Endothelial cell (in vitro differentiated cells): ENCODE measurements at places on chromosomes 7 and 10. TPM values are rescaled to one million over a fixed set of nuclear protein-coding genes. Genes with fewer than 3 reads are reported as not detected.

DNA sequence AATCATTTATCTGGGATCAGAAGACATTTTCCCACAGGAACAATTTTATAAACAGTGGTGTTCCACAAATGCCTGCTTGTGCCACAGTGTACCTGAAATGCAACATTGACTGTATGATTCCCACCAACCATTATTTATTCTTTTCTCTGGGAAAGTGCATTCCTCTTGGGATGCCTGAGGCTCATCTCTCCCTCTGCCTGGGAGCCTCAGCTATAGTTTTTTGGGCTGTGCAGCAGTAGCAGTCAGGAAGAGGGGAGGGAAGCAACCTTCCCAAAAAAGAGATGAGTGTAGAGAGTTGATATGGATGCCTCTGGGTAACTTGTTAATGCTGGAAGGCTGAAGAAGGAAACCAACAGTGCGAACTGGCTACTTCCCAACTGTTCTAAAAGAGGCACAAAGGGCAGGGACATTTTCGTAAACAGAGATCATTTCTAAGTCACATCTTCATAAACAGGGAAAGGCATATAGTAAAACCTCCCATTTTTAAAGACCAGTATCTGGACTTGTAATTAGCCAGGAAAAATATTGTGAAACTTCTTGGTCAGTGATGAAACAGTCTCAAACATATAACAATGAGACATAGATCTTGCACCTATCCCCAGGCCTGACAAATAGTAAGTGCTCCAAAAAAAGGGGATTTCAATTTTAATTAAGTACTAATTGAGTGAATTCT is 1.4 kb upstream of the CALD1 start:
- H3K4me3 ChIP-seq, result no peak overlapping the region
- H3K27ac ChIP-seq, result peak overlapping the region; percentile 95
- no peak for DNase-seq
- H3K36me3 ChIP-seq, result peaks cover 11% of the 10 kb centered on the region

Gene TMEM184A
- total RNA-seq, result 0.21 TPM

DNA sequence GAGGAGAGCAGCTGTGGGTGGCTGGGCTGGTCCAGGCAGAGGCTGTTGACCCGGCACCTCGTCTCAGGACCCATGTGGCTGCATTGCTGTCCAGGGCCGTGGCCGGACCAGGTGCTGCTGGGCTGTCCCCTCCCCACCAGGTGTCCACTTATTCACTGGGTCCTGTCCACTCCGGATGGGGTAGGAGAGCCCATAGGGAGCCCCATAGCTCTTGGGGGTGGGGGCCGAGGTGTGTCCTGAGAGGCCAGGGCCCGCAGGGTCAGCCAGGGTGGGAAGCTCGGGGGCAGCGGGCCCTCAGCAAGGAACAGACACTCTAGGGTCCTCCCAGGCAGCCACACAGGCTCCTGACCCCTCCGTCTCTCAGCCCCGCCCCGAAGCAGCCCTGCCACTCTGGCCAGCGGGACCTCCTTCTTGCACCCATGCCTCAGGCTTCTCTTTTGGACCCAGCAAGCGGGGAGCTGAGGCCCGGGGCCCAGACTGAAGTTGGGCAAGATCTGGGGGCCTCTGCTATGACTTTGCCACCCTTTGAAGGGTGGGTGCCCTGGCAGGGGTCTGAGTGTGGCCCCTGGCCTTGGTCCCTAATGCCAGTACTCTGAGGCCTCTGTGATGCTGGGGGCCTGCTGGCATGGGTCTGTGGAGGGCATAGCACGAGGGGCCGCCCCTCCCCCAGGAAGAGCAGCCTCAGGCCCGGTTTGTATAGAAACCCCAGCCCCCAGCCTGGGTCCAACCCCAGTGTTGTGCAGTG is 86.4 kb downstream of the NKX6-2 start:
- H3K27ac ChIP-seq, result no peak overlapping the region
- no peak overlapping the region for H3K4me3 ChIP-seq
- no peak for DNase-seq
- H3K36me3 ChIP-seq, result peaks cover 18% of the 10 kb centered on the region
- H3K27me3 ChIP-seq, result peaks cover 8% of the 10 kb centered on the region

DNA sequence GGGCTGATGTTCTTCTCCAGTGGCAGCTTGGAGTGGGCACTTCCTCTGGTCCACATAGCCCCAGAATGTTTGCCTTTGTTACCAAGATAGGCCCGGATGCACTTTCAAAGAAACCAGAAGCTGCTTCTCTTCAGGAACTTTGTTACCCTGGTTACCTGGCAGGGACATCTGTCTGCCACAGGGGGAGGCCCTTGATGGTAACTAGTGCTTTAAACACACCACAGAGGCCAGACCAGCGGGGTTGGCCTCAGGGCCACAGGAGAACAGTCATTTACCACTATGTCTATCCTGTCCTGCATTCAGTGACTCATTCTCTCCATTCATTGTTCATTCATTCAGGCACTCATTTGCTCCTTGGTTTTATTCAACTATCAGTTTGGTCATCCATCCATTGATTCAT is 11.9 kb upstream of the PLEKHA1 start:
- H3K36me3 ChIP-seq, result no peaks in the 10 kb centered on the region
- peaks cover 4% of the 10 kb centered on the region for H3K27me3 ChIP-seq
- no peak overlapping the region for H3K4me3 ChIP-seq
- H3K27ac ChIP-seq, result no peak overlapping the region
- no peak for DNase-seq

DNA sequence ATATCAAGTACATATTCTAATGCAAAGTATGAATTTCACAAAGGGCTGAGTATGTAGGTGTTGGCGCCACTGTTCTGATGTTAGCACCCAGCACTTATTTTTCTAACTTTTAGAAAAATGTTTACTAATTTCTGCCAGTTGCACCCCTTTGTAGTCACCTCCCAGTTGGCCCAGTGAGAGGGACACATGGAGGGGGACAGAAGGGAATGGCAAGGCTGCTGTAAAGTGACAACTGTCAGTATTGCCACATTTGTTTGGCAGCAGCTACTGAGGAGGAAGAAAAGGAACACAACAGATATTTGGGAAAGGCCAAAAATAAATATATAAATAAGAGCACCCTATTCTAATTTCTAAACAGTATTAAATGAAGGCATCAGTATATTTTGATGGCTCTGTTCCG is 57.3 kb downstream of the ANK3 start:
- H3K4me3 ChIP-seq, result no peak overlapping the region
- H3K27ac ChIP-seq, result no peak overlapping the region
- no peak for DNase-seq
- no peaks in the 10 kb centered on the region for H3K36me3 ChIP-seq

DNA sequence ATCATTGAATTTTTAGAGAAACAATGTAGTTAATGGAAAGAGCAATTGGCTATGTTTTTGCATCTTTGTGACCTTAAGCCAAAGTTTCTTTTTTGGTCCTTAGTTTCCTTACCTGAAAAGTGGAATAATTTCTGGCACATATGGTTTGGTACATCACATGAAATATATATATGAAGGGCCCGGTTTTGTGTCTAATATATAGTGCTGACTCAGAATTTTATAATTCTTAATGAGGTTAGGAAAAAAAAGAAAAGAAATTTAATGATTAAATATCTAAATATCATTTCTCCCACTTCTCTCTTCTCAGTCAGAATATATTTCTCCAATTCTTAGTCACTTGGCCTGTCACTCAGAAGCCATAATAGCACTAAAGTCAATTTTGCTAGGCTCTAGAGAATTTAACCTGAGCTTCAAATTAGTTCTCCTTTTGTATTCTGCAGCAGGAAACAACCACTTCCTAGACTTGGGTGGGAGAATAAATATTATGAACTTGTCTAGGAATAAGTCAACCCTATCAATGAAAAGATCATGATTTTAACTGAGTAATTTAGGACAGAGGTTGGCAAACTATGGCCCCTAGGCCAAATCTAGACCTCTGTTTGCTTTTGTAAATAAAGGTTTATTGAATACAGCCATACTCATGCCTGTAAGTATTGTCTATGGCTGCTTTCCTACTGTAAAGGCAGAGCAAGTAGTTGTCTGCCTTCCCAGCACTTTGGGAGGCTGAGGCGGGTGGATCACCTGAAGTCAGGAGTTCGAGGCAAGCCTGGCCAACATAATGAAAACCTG is 34.6 kb downstream of the PPP1R9A start:
- DNase-seq, result no peak
- no peak overlapping the region for H3K4me3 ChIP-seq
- no peak overlapping the region for H3K27ac ChIP-seq
- H3K36me3 ChIP-seq, result no peaks in the 10 kb centered on the region
- H3K27me3 ChIP-seq, result peaks cover 3% of the 10 kb centered on the region

DNA sequence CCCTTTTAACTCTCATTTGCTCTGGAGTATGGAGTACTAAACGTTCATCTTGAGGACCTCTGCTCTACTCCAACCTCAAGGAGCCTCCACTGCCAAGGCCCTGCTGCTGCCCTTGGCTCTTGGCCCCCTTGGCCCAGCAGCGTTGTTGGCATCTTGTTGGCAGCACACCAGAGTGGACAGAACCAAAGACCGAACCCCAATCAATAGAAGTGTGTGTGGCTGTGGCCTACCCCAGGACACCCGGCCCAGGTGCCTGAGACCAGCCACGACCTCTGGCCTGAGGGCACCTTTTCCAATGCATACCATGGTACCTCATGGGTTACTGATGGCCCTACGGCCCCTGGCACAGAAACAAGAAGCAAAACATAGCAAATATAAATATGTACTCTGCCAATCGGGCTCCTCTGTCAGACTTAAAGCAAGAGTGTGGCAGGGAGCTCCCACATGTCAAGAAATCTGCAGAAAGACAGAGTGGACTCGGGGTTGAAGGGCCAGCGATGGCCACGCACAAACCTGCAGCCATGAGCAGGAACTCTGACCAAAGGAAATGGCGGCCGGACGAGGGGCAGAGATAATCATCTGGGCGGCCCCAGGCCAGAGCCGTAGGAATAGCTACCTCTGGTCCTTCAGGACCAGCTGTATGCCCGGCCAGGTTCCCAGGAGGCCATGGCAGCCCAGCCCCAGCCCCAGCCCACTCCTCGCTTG is 2.9 kb downstream of the NPC1L1 start:
- no peak overlapping the region for H3K4me3 ChIP-seq
- H3K27me3 ChIP-seq, result peaks cover 13% of the 10 kb centered on the region
- H3K27ac ChIP-seq, result no peak overlapping the region

DNA sequence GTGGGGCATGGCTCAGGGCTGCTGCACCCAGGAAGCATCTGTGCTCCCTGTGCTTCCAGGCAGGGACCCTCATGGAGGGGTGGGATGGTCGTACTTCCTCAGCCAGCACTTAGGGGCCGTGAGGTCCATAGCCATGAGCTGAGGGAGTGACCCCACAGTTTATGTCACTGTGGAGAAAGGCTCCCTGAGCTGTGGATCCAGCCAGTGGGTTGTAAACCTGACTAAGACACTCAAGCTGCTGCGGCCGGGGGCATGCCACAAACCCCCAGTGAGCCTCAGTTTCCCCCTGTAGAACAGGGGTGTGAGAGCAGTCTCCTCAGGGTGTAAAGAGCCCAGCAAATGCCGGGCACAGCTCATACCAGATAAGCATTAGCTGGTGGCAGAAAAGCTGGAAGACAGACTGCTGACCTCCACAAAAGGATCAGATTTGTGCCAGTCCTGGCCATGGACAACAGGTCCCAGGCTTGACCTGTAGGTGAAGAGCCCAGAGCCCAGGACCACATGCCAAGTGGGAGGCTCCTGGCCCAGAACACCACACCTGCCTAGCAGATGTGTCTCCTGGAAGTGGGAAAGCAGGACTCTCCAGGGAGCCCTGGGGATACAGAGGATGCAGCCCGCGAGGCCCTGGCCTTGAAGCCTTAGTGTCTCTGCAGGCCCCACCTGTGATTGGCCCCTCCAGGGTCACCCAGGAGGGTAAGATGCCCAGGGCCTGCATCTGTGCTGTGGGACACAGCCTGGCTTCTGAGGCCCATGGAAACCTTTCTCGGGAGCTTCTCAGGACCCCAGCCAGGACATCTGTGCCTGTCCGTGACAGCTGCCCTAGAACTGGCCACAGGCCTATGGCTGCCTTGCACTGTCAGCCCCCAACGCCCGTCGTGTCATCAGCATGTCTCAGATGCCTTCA is 78.1 kb upstream of the RET start:
- H3K27ac ChIP-seq, result peak overlapping the region; percentile 42
- no peaks in the 10 kb centered on the region for H3K36me3 ChIP-seq
- H3K4me1 ChIP-seq, result no peaks in the 10 kb centered on the region
- H3K27me3 ChIP-seq, result peaks cover 4% of the 10 kb centered on the region
- no peak overlapping the region for H3K4me3 ChIP-seq

Gene STEAP4
- 0.54 TPM for total RNA-seq

Gene NANOS1
- total RNA-seq, result 1.2 TPM

DNA sequence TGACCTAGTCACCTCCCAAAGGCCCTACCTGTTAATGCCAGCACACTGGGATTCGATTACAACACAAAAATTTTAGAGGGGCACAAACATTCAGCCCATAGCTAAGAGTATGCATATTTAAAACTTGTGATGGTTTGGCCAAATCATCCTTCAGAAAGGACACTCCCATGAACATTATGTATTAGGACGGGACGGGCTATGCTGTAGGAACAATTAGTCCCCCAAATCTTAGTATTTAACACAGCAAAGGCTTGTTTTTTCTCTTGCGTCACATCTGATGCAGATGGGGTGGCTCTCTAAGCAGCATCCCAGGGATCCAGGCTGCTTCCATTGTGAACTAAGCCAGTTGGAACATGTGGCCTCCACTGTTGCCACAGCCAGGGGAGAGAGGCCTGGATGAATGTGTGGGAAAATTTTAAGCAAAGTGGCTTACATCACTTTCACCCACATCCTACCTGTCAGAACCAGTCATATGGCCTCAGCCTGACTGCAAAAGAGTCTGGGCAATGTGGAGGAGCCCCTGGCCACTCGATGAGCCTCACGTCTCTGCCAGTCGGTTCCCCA is 26.6 kb downstream of the CHST3 start:
- no peaks in the 10 kb centered on the region for H3K36me3 ChIP-seq
- H3K4me1 ChIP-seq, result peaks cover 4% of the 10 kb centered on the region
- H3K27ac ChIP-seq, result no peak overlapping the region
- no peaks in the 10 kb centered on the region for H3K27me3 ChIP-seq
- H3K4me3 ChIP-seq, result no peak overlapping the region

GRCh38 chr10:42933448-42934340 is 143.2 kb upstream of the RET start:
- H3K4me3 ChIP-seq, result no peak overlapping the region
- H3K4me1 ChIP-seq, result no peaks in the 10 kb centered on the region
- DNase-seq, result peak; percentile 26
- H3K27me3 ChIP-seq, result peaks cover 24% of the 10 kb centered on the region

Gene PTPN20
- total RNA-seq, result 0.97 TPM

Gene ERVW-1
- total RNA-seq, result not detected

DNA sequence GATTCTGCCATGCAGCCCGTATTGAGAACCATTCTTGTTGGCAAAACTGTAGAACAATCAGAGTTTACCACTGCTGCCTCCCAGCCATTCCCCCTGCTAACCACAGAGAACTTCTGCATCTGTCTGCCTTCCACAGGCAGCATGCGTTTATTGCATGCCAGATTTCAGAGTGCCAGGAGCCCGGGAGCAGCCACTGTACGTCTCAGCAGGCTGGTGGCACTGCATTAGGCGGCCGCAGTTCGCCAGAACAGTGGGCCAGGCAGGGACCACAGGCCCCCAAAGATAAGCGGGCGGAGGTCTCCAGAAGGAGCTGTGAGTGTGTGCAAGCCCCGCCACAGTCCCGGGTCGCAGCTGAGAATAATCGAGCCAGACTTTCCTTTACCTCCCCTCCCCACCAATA is 31.8 kb downstream of the ZNF467 start:
- no peak overlapping the region for H3K27ac ChIP-seq
- H3K4me3 ChIP-seq, result no peak overlapping the region
- H3K27me3 ChIP-seq, result peaks cover 1% of the 10 kb centered on the region
- no peaks in the 10 kb centered on the region for H3K4me1 ChIP-seq

Gene TMEM178B
- total RNA-seq, result 0.28 TPM
